ENCODE measurements at places on chromosomes 1 and 21.

GRCh38 chr1:163074004-163074403 lies 4.8 kb downstream of the RGS4 start:
- DNase-seq: no peak

- DNase-seq: no peak
Observed at GRCh38 chr21:38917043-38917774, 111.5 kb downstream of the ETS2 start.

- DNase-seq: no peak
Observed at GRCh38 chr1:43774359-43774758, 67.0 kb downstream of the ST3GAL3 start.

DNA sequence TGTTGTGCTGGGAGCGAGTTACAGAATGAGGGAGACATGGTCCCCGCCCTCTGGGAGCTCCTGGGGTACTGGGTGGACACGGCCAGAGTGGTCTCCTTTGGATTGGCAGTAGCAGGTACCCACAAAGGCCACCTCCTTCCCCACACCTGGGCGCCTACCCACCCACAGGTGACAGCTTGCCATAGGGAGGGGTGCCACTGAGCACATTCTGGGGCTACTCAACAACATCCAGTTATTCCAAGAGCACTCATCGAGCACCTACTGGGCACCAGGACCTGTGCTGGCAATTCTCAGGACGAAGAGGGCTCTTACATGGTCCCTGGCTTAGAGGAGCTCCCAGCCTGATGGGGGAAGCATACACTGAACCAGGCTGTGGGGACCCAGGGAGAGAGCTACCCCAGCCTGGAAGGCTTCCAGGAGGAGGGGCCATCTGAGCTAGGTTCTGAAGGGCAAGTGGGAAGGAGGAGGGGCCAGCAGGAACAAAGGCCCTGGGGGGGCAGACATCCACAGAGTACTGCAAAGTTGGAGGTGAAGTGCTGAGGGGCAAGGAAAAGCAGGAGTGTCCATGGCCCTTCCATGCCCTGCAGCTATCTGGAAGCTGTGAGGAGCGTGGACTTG lies 22.0 kb downstream of the MRPL37 start:
- no peak for DNase-seq

DNA sequence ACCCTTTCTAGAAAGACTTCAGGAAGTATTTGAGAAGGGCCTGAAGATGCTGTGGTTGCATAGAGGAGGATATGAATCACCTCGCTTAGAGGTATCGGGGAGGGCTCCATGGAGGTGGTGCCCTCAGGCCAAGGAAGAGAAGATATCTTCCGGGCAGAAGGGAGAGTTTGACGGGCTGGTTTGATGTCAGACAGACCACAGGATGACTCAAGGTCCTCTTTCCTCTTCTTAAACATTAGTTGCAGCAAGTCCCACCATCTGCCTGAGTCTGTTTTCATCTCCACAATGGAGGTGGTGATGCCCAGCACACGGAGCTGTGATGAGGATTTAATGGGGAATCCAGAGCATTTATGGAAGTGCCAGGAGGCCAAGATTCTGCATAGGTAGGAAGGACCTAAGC lies 25.1 kb upstream of the RUNX3 start:
- peak; percentile 49 for DNase-seq

- DNase-seq: no peak
Observed at GRCh38 chr1:183239793-183240525, 53.9 kb downstream of the LAMC2 start.

GRCh38 chr1:62437273-62437940 lies 558 bp downstream of the USP1 start:
- peak; percentile 28 for DNase-seq

- no peak for DNase-seq
Observed at GRCh38 chr1:96519851-96520578, 201.6 kb upstream of the PTBP2 start.

- no peak for DNase-seq
Observed at GRCh38 chr1:226577401-226578180, 29.0 kb downstream of the STUM start.

GRCh38 chr1:46595127-46595526 lies 8.9 kb downstream of the MKNK1 start:
- DNase-seq: no peak

GRCh38 chr1:212498283-212499040 lies 65.7 kb downstream of the NENF start:
- no peak for DNase-seq

DNA sequence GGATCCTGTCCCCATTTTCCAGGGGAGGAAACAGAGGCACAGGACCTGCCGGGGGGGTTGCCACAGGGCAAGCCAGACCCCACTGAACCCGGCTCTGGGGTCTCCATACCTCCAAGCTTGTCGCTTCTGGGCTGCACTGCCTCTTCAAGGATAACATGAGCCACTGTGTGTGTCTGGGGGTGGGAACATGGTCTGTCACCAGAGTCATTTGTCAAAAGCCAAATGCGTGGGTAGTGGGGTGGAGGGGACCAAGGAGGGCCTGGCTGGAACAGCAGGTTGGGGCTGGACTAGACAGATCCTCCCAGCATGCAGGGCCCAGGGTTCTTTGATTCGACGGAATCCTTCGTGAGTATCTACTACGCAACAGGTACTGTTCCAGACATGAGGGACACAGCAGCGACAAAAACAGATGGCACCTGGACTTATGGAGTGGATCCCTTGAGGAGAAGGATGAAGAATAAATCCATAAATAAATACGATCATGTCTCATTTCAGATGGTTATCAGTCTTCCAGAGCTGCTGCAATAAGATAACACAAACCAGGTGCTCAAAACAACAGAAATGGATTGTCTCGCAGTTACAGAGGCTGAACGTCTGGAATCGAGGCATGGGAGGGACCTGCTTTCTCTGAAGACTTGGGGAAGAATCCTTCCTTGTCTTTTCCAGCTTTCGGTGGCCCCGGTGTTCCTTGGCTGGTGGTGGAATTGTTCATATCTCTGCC lies 28.7 kb downstream of the C1QB start:
- DNase-seq: no peak

DNA sequence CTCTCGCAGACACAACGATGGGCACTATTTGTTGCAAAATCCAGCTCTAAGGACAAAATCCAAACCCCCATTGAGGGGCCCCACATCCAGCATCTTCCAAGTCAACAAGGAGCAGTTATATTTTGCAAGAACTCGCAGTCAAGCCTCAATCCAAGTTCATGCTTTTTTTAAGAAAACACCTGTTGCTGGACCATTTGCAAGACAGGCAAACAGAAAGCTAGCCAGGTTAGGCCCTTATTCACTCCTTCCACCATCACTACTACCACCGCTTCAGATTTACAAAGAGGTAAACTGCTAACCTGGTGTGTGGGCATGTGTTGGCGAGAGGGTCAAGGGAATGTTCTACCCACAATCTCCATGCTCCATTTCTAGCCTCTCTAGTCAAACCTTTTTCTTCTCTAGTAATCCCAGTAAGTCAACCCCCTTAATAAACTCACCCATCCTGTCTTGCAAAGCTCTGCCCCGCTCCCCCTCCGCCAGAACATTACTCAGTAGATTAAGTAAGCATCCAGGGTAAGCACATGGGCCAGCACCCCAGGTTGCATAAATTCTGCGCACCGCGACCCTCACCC lies 703 bp downstream of the ERI3 start:
- DNase-seq: no peak

DNA sequence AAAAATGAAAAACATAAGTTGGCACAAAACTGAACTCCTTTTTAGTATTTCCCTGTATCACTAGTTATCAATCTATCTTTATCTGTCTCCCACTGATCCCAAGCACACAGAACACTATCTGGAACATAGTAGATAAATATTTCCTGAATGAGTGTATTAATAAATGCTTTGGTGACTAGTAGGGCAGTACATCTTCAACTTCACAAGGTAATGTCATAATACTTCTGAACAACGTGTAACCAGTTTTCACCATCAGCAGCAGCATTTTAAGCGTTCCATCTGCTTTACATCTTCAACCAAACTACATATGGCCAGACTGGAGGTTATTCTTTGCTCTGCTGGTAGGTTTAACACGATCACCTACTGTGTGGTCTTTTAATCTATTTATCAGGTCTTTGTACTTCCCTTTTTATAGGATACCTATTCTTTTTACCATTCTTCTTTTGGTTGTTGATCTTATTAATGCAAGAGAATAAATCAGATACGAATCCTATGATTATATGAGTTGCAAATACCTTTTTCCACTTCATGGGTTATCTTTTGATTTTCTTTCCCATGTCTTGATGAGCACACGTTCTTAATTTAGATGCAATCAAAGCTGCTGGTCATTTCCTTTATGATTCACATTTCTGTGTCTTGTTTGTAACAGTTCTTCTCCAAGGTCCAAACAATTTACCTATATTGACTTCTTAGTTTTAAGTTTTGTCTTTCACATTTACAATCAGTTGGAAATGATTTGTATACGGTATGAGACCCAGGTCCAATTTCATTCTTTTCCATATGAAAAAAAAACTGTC lies 16.3 kb downstream of the GPBP1L1 start:
- no peak for DNase-seq

- DNase-seq: no peak
Observed at GRCh38 chr1:158371188-158371953, 17.7 kb downstream of the CD1E start.

- no peak for DNase-seq
Observed at GRCh38 chr1:226656201-226656600, 82.9 kb downstream of the ITPKB start.
